Activated naive CD8-positive, alpha-beta T cell treated with anti-CD3 and anti-CD28 coated beads, Interleukin-2, amount 10 ng/mL, durations not matched to agents 7 days and 5 days (primary cell): ENCODE measurements at places on chromosomes 5 and 9.

GRCh38 chr5:16412556-16412955, 53.0 kb downstream of the ZNF622 start:
- DNase-seq: no peak

DNA sequence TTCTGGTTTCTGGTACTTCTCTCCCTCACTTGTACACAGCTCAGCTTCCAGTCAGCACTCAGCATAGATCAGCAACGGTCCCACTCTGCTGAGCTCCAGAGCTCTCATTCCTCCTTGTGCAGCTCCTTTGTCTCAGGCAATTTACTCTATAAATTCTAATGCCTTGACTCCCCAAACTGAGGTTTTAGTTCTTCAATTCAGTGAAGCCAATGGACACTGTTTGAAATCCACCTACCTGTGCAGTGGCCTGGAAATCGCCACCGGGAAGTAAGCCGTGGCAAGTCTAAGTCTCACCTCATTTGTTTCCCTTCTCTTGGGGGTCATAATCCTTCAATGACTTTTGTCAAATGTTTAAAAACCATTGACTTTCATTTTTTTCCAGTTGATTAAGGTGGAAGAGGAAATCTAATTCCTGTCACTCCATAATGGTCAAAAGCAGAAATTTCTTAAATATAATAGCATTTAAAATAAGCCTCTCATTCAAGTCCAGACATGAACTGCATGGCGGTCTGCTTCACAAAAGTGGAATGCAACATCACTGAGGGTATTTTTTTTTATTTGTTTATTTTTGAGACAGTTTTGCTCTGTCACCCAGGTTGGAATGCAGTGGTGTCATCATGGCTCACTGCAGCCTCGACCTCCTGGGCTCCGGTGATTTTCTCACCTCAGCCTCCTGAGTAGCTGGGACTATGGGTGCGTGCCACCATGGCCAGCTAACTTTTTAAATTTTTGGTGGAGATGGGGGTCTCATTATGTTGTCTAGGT, 79.6 kb downstream of the C7 start:
- DNase-seq: no peak

DNA sequence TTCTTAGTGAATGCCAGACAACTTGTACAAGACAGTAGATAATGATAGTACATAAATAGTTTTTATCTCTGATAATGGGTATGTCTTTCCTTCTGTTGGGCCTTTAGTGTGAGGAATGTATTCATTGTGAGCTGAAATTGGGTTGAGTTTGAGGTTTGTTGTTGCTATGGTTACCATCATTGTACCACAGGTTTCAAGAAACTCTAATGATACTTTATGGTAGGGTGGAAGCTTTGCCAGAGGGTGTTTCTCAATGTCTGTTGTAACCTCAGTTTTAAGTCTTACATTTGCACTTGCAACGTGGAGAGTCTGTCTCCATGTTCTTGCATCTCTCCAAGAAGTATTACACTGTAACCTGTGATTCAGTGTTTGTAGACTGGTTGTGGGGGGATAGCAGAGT, 1550.1 kb downstream of the MAT2B start:
- no peak for DNase-seq

DNA sequence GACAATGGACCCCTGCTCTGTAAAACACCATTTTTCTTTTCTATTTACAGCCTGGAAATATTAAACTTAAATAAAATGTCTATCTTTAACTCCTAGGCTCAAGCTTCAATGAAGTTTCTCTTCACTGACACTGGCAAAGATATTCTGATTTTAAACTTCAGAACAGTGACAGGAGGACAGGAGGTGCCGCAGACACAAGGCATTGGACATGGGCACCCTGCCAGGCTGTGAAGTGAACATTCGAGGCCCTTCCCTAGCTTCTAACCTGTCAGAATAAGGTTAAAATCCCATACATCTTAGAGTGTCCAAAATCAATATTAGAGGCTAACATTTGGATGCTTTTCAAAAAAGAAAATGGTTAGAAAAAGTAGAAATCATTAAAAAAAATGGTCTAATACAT, 9.2 kb downstream of the SEMA5A start:
- no peak for DNase-seq

DNA sequence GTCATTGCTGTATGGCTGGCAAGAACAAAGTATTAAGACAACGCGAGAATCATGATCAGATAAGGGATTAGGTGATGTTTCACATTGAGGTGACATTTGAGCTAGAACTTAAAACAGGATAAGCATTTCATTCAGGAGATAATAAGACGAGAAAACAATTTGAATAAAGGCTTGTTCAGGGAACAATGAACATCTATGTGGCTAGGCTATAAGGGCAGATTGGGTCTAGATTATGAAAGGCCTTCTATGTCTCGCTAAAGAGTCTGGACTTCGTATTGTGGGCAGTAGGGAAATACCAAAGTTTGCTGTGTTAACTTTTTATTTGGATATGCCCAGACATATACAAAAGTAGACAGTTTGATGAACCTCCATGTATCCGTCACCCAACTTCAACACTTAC, 6.9 kb downstream of the MRPL22 start:
- DNase-seq: no peak

DNA sequence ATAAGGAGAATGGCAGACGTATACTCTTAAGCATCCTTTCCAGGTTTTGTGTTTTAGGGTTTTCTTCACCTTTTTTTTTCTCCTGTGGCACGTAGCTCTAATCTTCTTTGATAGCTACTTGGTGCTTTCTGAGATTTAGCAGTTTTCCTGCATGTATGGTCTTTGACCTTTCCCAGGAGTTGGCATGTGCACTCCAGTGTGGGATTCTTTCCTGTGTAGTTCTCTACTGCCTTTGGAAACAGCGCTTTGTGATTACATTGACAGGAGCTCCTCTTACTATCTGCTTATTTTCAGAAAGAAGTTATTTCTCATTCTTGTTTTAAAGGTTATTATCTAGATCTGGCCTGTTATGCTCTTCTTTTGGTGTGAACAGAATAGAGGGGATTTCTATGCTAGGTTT, 65.5 kb downstream of the UNC13B start:
- DNase-seq: no peak

- DNase-seq: no peak
Observed at GRCh38 chr9:126424511-126424910, 97.9 kb downstream of the MVB12B start.

DNA sequence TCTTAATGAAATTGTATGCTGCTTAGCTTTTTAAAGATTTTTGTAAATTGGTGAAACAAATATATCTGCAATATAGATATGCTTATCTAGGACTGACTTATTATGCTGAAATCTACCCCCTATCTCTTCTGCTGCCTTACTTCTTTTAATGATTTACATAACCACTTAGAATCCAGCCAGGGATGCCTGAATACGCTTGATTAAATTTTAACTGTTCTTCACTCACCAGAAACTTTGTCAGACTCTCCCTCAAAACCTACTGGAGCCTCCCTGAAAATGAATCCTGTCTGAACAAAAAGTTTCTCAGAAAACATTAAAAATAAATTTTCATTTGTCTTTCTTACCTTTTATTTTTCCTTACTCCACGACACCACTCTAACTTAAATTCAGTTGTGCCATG, 111.7 kb downstream of the ST8SIA4 start:
- DNase-seq: no peak

- DNase-seq: no peak
Observed at GRCh38 chr5:154236536-154237375, 46.2 kb downstream of the GALNT10 start.

- no peak for DNase-seq
Observed at GRCh38 chr9:75893106-75893505, 2.6 kb downstream of the PCSK5 start.

- no peak for DNase-seq
Observed at GRCh38 chr5:95076395-95077185, 208.3 kb downstream of the MCTP1 start.

- DNase-seq: no peak
Observed at GRCh38 chr5:94228791-94229190, 389.6 kb downstream of the KIAA0825 start.

DNA sequence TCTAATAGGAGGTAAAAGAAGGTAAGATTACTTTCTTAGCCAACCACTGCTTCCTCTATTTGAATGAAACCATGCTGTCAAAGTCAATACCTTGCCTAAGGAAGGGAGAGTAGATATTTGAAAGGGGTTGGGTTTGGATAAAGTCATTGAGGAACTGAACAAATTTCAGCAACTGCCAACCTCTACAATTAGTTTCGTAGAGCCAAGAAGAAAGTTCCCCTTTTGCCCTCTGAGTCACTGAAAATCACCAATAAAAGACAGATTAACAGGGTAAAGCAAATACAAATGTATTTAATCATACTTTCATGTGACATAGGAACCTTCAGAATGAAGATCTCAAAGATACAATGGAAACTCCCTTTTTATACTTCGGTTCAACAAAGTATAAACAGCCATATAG, 615.7 kb downstream of the GABRG2 start:
- no peak for DNase-seq

GRCh38 chr9:129383019-129383560, 205.0 kb upstream of the IER5L start:
- no peak for DNase-seq

- no peak for DNase-seq
Observed at GRCh38 chr9:16309469-16310271, 560.8 kb downstream of the BNC2 start.

DNA sequence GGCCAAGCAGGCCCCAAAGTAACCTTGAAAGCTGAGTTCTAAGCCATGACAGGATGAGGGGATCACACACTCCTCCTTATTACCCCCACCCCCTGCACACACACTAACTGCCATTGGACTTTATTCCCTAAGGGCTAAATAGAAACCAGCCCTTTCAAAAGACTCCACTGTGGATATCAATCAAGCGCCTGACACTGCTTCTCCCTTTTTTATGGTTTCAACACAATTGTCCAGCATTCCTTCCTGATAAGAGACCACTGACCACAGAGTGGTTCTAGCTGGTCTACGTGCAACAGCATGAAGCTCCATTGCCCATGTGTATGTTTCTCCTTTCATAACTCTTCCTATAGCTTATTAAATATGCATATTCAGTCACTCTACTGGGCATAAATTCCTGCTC, 34.7 kb downstream of the PAEP start:
- no peak for DNase-seq

DNA sequence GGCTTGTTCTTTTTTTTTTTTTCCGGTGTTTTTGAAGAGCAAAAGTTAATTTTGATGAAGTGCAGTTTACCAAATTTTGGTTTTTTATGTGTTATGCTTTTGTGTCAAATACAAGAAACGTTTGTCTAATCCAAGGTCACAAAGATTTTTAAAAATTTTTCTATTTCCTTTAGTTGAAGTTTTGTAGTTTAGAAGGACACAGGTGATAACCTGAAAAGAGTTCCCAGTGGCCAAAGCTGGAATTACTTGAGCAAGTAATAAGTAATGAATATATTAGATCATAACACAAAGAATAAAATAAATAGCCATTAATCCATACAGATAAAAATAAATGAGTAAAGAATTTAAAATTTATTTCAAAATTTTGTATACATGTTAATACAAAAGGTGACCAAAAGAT, 71.5 kb downstream of the FCHO2 start:
- no peak for DNase-seq

GRCh38 chr5:9564752-9565151, 18.9 kb upstream of the SEMA5A start:
- no peak for DNase-seq

DNA sequence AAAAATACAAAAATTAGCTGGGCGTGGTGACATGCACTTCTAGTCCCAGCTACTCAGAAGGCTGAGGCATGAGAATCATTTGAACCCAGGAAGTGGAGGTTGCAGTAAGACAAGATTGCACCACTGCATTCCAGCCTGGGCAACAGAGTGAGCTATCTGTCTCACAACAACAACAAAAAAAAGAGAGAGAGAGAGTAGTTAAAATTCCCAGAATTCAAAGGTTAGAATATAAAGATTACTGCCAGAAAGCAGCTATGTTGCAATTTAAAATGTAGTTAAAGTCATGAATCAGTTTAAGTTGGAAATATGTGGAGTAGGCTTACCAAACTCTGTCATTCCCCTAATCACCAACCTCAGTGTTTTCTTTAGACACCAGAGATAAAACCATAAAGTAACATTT, 58.7 kb upstream of the SUSD1 start:
- DNase-seq: no peak

- no peak for DNase-seq
Observed at GRCh38 chr9:38699337-38699736, 20.6 kb downstream of the FAM240B start.

DNA sequence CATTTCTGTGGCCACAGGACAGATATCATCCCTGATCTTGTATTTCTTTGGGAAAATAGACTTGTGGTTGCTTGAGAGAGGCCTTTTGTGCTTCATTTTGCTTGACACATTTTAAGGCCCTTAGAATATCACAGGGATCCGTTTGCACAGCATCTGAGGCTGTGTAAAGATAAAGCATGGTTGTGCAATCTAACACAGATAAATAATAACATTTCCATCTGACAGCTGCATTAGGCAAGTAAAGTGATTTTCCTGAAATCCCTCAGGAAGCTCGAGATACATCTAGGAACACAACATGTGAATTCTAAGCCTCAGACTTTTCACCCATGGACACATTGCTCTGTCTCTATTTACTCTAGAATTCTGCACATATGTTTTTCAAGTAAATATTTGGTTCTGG, 212.8 kb upstream of the ADAMTSL1 start:
- DNase-seq: no peak

DNA sequence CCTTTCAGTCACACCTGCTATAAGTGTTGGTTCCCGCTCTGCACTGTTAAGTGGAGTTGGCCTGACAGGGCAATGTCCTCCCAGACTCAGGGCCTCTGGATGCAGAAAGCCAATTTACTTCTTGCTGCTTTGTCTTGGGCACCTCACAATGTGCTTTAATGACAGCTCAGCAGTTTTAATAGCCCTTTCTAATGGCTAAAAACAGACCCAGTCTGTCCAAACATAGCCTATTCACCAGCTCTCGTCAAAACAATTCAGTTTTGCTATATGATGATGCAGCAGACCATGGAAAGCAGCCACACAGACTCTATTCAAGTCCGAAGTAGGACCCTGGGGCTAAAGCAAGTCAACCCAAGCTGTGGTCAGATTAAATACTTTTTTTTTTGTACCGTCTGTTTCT, 529.1 kb upstream of the SEMA6A start:
- DNase-seq: no peak

- no peak for DNase-seq
Observed at GRCh38 chr5:58135571-58136335, 324.1 kb downstream of the PLK2 start.

- DNase-seq: no peak
Observed at GRCh38 chr5:168654211-168654721, 75.1 kb upstream of the PANK3 start.

- no peak for DNase-seq
Observed at GRCh38 chr9:73146111-73146815, 5.4 kb upstream of the ANXA1 start.

- DNase-seq: no peak
Observed at GRCh38 chr5:78845470-78845869, 139.6 kb downstream of the ARSB start.

DNA sequence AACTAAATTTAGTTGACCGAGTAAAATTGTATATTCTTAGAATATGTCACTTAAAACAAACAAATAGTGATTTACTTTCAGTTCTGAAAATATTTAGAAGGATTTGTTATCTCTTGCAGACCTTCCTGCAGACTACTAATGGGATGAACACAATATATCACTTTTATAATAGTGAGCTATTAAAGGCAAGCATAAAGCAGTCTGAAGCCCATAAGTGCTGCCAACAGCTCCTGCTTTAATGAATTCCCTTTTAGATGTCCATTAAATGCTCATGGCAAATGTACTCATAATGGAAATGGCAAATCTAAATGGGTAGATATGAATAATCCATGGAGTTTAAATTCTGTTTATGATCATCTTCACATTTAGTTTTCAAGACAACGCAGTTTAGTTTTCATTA, 170.2 kb downstream of the RANBP17 start:
- no peak for DNase-seq
